Fibroblast of skin of left biceps (primary cell): ENCODE measurements at places on chromosomes 3 and 15.

DNA sequence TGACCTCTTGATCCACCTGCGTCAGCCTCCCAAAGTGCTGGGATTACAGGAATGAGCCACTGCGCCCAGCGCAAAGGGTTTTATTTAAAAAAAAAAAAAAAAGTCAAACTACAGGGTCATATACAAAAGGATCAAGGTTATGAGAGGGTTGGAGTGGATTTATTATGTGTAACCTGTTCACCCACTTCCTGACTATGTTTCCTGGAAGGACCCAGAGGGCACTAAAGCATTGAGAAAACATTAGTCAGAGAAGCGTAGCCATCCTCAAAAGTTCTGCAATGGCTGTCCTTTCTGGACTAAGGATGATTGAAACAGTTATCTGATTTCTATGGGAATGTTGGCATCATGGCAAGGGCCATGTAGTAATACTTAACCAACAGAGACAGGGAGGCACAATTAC lies 7.3 kb upstream of the SCAPER start:
- no peak for DNase-seq

GRCh38 chr15:92840149-92840548 lies 60.0 kb upstream of the CHD2 start:
- no peak for DNase-seq

DNA sequence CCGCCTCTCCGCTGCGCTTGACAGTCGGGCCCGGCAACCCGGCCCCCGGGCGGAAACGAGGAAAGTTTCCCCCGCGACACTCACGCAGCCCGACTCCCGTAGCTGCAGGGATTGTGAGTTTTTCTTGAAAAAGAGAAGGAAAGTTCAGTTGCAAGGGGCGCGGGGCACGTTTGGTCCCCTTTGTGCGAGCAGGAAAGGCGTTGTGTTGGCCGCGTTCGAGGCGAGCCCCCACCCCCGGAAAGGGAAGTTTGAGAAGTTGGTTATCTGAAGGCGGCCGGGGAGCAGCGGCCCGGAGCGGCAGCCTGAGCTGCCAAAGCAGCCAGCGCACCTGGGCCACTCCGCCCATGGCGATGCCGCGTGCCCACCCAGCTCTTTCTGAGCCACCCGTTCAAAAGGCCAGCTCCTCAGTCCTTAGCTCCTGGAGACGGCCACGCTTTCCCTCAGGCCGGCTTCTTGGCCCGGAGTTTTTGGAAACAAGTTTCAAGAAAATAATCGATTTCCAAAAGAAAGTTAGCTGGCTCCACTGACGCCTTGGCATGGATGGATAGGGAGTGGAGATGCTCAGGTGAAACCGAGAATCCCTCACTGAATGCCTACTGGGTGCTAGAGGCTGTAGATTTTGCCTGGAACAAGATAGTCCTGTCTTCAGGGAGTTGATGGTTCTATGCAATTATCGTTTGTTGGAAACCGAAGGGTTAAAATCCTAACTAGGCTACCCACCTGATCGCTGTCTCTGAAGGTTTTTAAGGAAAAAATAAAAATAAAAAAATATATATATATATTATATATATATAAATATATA lies 832 bp downstream of the TGFBR2 start:
- no peak for DNase-seq

GRCh38 chr3:127073941-127074820 lies 91.3 kb downstream of the PLXNA1 start:
- no peak for DNase-seq

- DNase-seq = no peak
Measured at GRCh38 chr3:150582620-150583019, 20.5 kb upstream of the SELENOT start.

- no peak for DNase-seq
Measured at GRCh38 chr3:189288348-189289235, 116.8 kb downstream of the TPRG1 start.

DNA sequence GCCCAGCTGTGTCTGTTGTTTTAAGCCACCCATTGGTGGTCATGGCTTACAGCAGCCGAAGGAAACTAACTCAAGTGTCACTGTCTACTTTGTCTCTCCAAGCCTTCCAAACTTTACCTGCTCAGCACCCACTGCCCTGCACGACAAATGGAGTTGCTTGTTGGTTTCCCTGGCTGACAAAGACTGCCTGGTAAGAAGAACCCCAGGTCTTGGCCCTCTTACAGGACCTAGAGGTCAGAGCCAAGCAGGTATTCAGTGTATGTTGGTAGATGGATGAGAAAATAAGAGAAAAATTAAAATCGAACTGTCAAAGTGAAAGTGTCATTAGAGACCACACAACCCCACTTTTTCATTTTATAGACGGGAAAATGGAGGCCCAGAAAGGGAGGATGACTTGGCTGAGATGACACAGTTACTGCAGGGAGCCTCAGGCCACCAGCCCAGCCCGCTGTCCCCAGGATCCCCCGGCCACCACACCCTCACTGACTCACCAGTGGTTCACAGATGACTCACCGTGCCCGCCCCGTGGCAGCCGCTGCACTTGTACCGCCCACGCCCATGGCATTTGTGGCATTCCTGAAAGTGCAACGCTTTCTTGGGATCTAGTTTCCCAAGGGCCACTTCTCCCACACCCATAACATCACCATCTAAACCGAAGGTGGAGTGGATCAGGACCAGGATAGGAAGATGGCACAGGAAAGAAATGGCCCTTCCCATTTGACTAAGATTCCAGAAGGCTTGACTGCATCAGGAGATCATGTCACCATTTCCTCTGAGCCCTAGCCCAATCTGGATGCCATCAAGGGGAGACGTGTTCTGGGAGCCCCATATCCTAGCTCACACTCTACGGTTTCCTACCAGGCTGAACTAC lies 15.2 kb downstream of the SSUH2 start:
- no peak for DNase-seq

DNA sequence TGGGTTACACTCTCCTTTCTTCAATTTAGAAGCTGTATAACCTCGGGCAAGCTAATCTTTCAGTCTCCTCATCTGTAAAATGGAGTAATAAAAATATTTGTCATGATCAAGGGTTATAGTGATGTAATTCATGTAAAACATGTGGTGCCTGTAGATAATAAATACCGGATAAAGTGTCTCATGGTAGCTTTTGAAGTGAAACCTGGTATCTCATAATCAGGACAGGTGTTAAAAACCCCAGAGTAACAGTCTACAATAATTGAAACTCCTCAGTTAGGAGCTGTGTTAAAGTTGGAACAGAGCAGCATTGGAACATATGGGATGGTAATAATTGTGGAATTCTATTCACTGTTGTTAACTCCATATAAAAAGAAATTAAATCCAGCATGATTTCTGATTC lies 884 bp upstream of the KNL1 start:
- DNase-seq = no peak

- no peak for DNase-seq
Measured at GRCh38 chr3:108548886-108549285, 38.5 kb upstream of the MYH15 start.

DNA sequence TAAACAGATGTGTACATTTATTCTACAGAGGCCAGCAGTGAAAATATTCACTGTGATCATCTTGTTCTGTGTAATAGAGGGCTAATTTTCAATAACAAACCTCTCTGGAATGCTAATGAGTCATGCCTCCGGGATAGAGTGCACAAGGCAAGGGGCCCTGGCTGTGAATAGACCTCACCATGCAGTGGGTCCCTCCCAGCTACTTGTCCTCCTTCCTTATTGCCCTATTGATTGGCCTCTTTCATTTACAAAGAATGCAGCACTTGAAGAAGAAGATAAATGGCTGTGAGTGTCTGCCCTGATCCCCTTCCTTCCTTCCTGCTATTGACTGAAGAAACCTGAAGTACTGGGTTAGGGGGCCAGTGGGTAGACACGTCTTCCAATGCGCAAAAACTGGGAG lies 436.3 kb downstream of the WDR72 start:
- DNase-seq = no peak

GRCh38 chr3:65824166-65824565 lies 214.6 kb downstream of the MAGI1 start:
- DNase-seq = no peak

DNA sequence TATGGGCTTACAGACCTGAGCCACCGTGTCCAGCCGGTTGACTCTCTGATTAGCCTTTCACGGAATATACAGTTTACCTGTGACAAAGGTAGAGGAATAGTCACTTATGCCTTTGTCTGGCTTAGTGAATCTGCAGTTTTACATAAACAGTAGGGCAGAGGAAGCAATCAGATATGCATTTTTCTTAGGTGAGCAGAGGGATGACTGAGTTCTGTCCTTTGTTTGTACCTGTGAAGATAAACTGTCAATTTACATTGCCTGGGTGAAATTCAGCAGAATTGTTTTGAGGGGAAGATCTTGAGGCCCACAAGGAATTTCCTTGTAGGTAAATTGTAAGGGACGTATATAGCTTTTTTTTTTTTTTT lies 10.8 kb downstream of the EDEM1 start:
- no peak for DNase-seq

- peak; percentile 66 for DNase-seq
Measured at GRCh38 chr3:101850246-101851051, 1.1 kb downstream of the NFKBIZ start.

DNA sequence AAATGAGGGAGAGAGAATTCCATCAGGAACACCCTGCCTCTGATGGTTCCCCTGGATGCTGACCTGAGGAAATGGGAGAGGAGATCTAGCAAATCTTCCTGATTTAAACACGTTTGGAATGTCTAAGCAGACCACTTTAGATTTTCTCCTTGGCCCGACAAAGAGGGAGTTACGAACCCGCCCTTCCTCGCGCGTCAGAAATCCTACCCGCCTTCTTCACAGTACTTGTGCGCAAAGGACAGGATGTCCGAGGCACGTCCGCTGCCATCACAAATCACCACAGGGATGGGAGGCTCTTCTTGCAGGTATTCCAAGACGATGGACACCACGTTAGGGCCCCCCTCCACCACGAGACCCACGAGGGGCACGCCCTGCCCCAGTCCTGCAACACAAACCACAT lies 38.6 kb downstream of the TRPM1 start:
- no peak for DNase-seq

GRCh38 chr3:174233511-174233910 lies 625.6 kb upstream of the NAALADL2 start:
- no peak for DNase-seq

DNA sequence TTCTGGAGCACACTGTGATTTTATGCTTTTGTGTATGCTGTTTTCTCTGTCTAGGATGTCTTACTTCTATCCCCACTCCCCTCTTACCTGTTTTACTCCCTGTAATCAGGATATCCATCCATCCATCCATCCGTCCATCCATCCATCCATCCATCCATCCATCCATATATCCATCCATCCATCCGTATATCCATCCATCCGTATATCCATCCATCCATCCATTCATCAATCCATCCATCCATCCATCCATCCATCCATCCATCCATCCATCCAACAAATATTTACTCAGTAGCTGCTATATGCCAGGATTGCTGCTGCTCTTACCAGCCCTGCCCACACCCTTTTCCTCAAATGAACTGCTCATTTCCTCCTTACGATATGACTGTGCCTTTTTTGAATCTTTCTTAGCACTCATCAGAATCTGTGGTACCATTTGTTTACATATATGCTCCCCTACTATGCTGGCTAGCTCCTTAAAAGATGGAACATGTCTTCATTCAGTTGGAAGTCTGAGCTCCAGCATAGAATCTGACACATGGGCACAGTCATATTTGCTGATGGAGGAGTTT lies 35.2 kb downstream of the USP13 start:
- DNase-seq = no peak

DNA sequence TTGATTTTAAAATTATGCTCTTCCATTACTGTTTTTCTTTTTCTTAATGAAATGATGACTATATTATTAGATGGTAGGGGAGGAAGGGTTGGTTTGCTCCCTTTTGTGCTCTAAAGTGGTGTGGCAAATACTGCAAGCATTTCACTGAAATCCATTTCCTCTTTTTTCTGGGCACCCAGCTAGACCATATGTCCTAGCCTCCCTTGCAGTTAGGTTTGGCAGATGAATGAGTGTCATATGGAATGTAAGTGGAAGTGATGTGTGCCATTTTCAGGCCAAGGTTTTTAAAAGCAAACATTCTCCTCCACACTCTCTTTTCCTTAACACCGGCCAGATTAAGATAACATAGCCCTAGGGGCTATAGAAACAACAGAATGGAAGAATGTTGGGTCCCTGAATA lies 363.0 kb downstream of the FGF12 start:
- DNase-seq = no peak

DNA sequence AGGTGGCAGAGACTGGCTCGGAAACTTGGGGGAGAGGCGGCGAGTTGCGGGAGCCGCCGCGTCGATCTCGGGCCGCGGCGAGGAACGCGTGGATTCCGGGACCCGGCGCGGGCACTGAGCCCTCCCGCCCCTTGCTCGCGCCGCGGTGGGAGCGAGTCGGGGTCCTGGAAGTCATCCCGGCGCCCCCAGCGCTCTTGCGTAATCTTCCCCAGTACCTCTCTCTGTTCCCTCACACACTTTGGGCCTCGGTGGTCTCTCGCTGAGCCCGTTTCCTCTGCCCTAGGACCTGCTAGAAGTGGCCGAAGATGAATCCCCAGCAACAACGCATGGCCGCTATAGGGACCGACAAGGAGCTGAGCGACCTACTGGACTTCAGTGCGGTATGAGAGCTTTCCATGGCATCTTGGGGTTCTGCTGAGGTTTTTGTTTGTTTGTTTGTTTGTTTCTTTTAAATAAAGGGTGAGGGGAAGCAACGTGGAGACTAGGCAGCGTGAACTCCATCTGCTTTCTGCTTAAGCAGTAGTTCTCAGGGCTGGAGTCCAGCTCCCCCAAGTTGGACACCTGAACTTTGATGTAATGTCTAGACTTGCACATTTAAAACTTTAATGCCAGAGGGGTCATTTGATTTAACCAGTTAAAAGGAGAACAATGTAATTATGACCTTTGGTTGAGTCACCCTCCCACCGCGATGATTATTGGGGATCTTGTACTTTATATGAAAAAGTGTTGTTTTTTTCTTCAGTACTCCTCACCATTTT lies 1.3 kb downstream of the TCF12 start:
- no peak for DNase-seq
